ENCODE measurements at places on chromosomes 3 and 15. TPM values are rescaled to one million over a fixed set of nuclear protein-coding genes. Genes with fewer than 3 reads are reported as not detected.

DNA sequence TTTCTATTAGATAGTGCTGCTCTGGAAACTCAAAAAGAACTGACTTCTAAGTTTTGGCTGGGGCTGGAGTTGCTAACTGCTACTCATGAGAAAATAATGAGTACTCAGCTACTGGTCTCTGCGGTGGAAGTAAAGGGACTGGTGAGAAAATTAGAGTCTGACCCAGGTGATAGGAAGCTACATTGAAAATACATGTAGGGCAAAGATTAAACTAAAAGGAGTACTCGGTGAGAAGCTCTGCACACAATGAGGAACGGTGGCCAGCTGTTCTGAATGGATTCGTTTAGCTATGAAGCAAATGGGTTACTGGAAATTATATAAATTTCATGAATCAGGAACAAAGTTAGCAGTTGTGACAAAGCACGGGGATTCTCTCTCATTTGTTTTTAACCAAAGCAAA is 512.9 kb upstream of the SGO1 start:
- no peak for DNase-seq

- no peak for DNase-seq
Observed at GRCh38 chr3:52879090-52879489, 18.3 kb downstream of the STIMATE start.

Gene ATP8B4
- 1.0 TPM for polyA plus RNA-seq

Gene OXSR1
- 34.7 TPM for polyA plus RNA-seq

Gene STRIT1
- not detected for polyA plus RNA-seq

All from AG04450 (cell line).